ENCODE measurements at places on chromosomes 2 and 18.

GRCh38 chr18:22971038-22971437 lies 37.9 kb downstream of the RBBP8 start:
- no peaks in the 10 kb centered on the region for H3K36me3 ChIP-seq
- no peak for DNase-seq
- no peaks in the 10 kb centered on the region for H3K27me3 ChIP-seq
- H3K4me1 ChIP-seq, result no peaks in the 10 kb centered on the region
- H3K27ac ChIP-seq, result no peak overlapping the region

- H3K36me3 ChIP-seq, result no peaks in the 10 kb centered on the region
- no peak overlapping the region for H3K4me3 ChIP-seq
- H3K27ac ChIP-seq, result no peak overlapping the region
- DNase-seq, result no peak
- H3K27me3 ChIP-seq, result no peaks in the 10 kb centered on the region
Measured at GRCh38 chr2:132651115-132652045, 18.6 kb downstream of the LYPD1 start.

DNA sequence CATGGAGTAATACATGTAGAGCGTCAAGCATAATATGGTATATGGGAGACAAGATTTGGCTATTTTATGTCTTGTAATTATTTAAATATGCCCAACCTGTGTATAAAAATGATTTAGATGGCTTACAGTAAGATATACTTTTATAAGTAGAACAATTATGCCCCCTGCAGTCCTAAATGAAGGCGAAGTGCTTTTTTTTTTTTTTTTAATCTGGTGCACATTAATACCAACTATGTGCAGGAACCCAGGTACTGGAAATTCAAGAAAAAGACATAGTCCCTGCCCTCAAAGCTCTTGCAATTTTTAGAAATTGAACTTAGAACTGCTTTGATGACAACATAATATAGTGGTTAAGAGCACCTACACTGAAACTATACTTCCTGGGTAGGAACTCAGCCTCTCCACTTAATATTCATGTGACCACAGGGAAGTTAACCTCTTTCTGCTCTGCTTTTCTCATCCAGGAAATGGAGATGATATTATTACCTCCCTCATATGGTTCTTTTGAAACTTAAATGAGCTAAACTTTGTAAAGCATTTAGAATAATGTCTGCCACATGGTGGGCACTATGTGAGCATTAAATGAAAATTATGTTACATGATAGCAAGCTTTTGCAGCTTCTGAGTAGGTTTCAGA lies 38.1 kb downstream of the AFTPH start:
- no peaks in the 10 kb centered on the region for H3K4me1 ChIP-seq
- H3K4me3 ChIP-seq, result no peak overlapping the region
- no peaks in the 10 kb centered on the region for H3K27me3 ChIP-seq
- H3K27ac ChIP-seq, result no peak overlapping the region
- H3K36me3 ChIP-seq, result peaks cover 8% of the 10 kb centered on the region
- no peak for DNase-seq

DNA sequence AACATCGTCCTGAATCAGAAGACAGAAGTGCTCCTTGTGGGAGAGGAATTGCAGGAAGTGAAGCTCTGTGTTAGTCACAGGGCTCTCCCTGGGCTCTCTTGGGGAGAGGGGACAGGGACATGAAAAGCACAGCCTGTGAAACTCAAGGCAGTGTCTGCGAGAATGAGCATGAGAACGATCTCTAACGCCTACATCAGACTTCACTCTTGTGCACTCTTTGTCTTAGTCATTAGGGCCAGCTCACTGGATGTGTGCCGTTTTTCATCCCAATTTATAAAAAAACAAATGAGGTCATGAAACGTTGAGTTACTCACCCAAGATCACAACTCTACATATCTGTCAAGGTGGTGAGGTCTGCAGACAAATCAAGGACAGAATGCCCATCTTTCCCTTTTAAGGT lies 27.0 kb upstream of the TWIST2 start:
- no peak overlapping the region for H3K27ac ChIP-seq
- DNase-seq, result no peak
- H3K27me3 ChIP-seq, result peaks cover 5% of the 10 kb centered on the region

- no peak for DNase-seq
- H3K4me3 ChIP-seq, result no peak overlapping the region
- no peaks in the 10 kb centered on the region for H3K4me1 ChIP-seq
- no peaks in the 10 kb centered on the region for H3K36me3 ChIP-seq
Measured at GRCh38 chr2:75462721-75463120, 98.0 kb downstream of the EVA1A start.

DNA sequence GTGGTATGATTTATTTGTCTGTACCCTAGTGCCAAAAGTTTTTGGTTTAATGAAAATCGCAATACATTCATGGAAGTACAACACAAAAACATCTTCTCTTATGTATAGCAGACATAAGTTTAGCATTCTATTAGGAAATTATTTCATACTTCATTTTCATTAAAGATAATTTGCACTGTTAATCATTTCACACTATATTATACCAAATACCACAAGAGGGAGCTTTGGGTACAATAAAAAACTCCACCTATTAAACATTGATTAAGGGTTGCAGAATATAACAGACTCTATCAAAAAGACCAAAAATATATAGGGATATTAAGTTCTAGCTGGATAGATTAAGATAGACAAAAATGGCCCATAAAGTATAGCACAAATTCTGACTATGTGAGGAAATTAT lies 79.0 kb downstream of the SLC66A3 start:
- no peak overlapping the region for H3K4me3 ChIP-seq
- no peak overlapping the region for H3K27ac ChIP-seq
- H3K36me3 ChIP-seq, result no peaks in the 10 kb centered on the region
- H3K27me3 ChIP-seq, result no peaks in the 10 kb centered on the region
- no peak for DNase-seq

DNA sequence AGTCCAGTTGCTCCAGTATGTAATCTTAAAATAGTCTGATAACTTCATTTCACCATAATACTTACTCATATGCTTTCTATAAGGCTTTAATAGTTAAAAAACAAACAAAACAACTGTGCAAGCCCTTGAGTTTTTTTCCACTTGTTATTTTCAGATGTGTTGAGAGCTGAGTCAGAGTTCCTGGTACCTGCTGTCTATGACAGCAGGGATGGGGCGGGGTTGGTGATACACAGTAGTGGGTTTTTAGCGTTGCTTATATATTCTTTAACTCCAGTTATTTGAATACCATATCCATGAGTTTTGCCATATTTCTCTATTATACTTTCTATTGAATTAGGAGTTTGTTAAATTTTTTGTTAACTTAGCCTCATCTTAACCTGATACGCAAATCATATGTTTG lies 5.0 kb downstream of the NAPG start:
- no peak overlapping the region for H3K27ac ChIP-seq
- H3K36me3 ChIP-seq, result peaks cover 4% of the 10 kb centered on the region
- peaks cover 16% of the 10 kb centered on the region for H3K4me1 ChIP-seq
- H3K27me3 ChIP-seq, result no peaks in the 10 kb centered on the region

DNA sequence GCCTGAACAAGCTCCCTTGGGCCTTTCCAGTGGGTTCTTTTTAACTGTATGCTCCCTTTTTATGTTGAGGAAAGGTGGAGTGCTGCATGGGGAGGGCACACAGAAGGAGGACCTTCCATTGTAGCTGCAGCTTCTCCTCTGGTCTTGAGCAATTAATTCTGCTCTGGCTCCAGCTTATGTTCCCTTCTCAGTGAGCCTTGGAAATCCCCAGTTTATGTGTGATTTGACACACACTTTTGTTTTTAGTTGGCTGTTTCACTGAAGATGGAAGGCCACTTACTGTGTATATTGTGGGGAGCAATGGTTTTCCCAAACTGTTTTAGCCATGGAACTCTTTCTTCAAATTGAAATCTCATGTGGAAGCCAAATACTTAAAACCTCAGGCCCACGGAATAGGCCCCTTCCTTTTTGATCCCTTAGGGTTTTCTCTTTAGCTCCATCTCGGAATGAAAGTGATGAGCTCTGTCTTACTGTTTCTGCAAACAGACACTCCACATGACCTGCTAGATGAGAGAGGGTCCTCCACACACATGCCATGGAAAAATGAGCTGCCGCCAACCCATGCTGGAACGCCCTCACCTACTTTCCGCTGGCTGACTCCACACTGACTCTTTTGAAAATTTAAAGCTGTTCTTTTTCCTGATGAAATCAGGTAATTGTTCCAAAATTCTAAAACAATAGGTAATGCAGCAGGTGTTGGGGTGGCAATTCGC lies 280.9 kb upstream of the SIX2 start:
- H3K36me3 ChIP-seq, result no peaks in the 10 kb centered on the region
- no peaks in the 10 kb centered on the region for H3K27me3 ChIP-seq
- no peak overlapping the region for H3K27ac ChIP-seq
- no peak for DNase-seq
- no peaks in the 10 kb centered on the region for H3K4me1 ChIP-seq

GRCh38 chr2:233795735-233796171 lies 17.6 kb downstream of the MROH2A start:
- H3K27ac ChIP-seq, result no peak overlapping the region
- H3K4me1 ChIP-seq, result no peaks in the 10 kb centered on the region
- H3K27me3 ChIP-seq, result no peaks in the 10 kb centered on the region
- DNase-seq, result no peak
- no peak overlapping the region for H3K4me3 ChIP-seq

DNA sequence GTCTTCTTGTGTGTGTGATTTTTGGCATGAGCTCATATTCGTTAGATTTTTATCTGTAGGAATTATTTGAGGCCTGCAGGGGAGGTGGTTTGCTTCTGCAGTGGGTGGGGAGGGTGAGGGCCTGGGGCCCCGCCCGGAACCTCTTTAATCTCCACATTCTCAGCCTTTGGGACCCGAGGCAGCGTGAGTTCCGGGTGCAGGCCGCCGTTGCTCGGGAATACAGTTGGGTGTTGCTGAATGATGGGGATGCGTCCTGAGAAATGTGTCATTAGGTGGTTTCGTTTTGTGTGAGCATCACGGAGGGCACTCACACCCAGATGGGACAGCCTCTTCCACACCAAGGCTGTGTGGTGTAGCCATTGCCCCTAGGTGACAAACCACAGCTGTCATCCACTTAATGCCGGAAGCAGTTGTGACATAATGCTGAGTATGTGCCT lies 13.7 kb upstream of the GAL3ST2 start:
- DNase-seq, result peak; percentile 90
- peaks cover 4% of the 10 kb centered on the region for H3K27me3 ChIP-seq
- no peaks in the 10 kb centered on the region for H3K36me3 ChIP-seq
- peaks cover 42% of the 10 kb centered on the region for H3K4me1 ChIP-seq

DNA sequence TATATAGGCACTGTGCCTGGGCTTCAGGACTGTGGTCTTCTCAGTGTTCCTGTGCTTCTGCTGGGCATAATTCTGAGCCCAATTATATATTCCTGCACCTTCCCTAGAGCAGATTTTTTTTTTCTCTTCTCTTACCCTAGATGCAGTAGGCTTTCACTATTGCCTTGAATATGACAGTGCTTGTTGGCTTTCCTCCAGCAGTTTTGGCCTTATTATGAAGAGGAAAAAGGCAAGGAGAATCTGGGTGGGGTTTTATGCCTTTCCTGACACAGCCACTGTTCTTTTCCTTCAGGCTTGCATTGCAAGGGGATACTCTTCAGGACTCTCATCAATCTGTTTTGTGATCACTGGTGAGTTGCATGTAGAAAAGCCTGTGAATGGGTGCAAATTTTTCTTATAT lies 221.9 kb upstream of the CELF4 start:
- no peaks in the 10 kb centered on the region for H3K27me3 ChIP-seq
- H3K36me3 ChIP-seq, result no peaks in the 10 kb centered on the region
- no peak overlapping the region for H3K27ac ChIP-seq
- H3K4me1 ChIP-seq, result no peaks in the 10 kb centered on the region
- no peak overlapping the region for H3K4me3 ChIP-seq

- no peaks in the 10 kb centered on the region for H3K36me3 ChIP-seq
- H3K27me3 ChIP-seq, result no peaks in the 10 kb centered on the region
- H3K27ac ChIP-seq, result no peak overlapping the region
Measured at GRCh38 chr18:48687346-48688042, 148.7 kb downstream of the CTIF start.

DNA sequence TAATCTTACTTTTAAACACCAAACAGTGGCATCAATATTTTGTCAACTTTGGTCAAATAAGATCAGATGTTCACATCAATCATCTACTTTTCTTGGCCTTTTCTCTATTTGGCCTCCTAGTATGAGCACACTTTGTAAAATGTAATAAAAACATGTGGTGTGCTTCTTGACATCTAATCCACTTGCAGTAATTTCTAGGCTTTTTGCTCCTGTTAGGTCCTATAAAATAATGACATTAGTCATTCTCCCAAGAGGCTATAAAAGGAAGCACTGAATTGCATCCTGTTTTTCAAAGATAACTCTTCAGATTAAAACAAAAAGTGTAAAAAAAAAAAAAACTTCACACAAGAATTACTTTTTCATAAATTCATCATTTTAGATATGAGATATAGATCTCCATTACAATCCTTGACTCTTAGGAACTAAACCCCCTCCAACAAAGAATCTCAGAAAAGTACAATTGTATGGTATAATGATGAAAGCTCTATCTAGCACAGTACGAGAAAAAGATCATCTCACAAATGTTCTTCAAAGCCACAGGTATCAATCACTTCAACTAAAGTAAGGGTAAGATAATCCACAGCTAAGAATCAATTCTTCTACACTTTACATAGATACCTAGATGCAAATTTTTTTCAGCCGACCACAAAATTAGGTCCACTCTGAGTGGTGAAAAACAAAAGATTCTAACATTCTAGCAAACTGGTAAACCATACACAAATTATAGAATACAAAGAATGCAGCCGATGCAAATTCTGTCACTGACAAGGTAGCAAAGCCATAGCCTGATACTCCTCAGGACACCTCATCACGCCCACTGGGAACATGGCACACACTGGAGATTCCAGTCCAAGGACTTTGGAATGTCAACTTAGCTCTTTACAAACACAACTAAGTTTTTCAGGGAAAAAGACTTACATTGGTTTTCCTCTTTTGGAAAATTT lies 2.7 kb downstream of the BCL2 start:
- DNase-seq, result peak; percentile 32
- peak overlapping the region; percentile 58 for H3K27ac ChIP-seq
- H3K36me3 ChIP-seq, result no peaks in the 10 kb centered on the region
- H3K4me1 ChIP-seq, result peaks cover 28% of the 10 kb centered on the region

- H3K27me3 ChIP-seq, result no peaks in the 10 kb centered on the region
- H3K27ac ChIP-seq, result no peak overlapping the region
- peaks cover 4% of the 10 kb centered on the region for H3K4me1 ChIP-seq
- no peaks in the 10 kb centered on the region for H3K36me3 ChIP-seq
- H3K4me3 ChIP-seq, result no peak overlapping the region
Measured at GRCh38 chr18:74617486-74617885, 19.8 kb downstream of the ZNF407 start.

DNA sequence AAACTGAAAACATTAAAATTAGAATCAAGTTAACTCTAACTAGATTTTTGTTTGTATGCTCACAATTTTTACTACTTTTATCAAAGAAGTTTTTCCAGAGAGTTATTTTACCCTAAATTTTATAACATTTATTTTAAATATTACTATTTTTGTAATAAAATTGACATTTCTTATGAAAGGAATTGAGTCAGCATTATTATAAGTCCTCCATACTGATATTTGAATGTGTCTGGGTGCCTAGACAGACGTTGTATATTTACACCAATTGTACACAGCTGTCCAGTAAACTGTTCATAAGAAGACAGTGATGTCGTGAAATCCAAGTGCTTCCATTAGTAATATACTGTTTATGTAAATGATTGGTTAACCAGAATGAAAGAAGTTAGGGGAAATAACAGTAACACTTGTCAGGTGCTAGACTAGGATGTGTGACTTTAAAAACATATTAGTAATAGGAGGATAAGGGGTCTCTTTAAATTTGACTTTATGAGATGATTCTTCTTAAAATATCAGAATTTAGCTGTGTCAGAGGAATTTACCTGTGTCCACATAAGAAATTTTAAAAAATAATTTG lies 73.7 kb downstream of the TANK start:
- no peak overlapping the region for H3K4me3 ChIP-seq
- H3K36me3 ChIP-seq, result peaks cover 37% of the 10 kb centered on the region
- DNase-seq, result no peak
- no peak overlapping the region for H3K27ac ChIP-seq
- peaks cover 3% of the 10 kb centered on the region for H3K27me3 ChIP-seq
